ENCODE measurements at places on chromosomes 13 and 19.

GRCh38 chr13:76245211-76245610 is 609.1 kb downstream of the LMO7 start:
- no peak for DNase-seq

GRCh38 chr13:113560645-113561416 is 23.7 kb upstream of the TFDP1 start:
- DNase-seq: no peak

- DNase-seq: no peak
Observed at GRCh38 chr19:42558450-42559150, 30.3 kb upstream of the CEACAM1 start.

GRCh38 chr19:35483089-35483488 is 7.2 kb downstream of the KRTDAP start:
- DNase-seq: no peak

DNA sequence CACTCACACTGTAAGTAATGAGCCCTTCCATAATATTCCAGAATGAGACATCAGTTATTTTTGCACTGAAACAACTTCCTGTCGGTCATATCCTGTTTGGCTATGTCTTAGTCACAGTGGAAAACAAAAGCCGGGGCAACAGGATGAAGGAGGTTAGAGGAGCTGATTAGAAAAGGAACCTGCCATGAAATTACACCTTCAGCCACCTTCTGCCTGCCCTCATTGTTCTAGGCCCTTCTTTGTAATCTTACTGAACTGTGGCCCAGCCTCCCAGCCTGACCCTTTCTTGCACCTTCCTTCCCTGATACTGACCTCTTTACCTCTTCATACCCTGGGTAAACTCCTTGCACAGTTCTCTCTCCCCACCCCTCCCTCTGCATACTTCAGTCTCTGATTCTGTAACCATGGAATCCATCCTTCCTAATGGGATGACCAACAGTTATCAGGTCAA is 67.3 kb downstream of the DOCK9 start:
- no peak for DNase-seq

DNA sequence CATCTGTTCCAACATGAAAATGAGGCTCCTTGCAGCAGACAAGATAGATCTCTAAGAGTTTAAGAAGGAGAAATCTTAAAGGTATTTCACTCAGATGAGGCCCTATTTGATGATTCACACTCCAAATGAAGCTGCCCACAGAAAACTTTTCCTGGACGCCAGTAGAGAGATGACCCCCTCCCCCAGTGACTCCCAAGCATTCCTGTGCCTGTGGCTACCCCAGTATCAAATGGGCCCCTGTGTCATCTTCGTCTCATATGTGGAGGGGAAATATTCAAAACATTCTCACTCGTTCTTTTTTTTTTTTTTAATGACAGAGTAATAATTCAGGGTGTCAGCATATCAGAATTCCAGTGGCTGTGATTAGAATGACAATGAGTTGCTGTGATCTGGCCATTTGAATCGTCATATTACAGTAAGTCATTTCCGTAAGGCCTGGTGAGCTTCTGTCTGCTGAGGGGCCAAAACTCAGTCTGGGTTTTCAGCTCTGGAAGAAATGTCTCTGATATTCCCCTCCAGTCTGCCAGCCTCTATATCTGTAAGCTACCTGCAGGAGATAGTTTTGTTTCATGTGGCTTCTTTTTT is 194.7 kb downstream of the URI1 start:
- no peak for DNase-seq

DNA sequence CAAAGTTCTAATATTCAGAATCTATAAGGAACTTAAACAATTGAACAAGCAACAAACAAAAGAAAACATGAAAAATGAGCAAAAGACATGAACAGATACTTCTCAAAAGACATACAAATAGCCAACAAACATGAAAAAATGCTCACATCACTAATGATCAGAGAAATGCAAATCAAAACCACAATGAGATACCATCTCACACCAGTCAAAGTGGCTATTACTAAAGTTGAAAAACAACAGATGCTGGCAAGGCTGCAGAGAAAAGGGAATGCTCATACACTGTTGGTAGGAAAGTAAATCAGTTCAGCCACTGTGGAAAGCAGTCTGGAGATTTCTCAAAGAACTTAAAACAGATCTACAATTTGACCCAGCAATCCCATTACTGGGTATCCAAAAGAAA is 74.3 kb downstream of the CRYL1 start:
- no peak for DNase-seq

- DNase-seq: no peak
Observed at GRCh38 chr19:8973501-8974091, 36.6 kb downstream of the MUC16 start.

DNA sequence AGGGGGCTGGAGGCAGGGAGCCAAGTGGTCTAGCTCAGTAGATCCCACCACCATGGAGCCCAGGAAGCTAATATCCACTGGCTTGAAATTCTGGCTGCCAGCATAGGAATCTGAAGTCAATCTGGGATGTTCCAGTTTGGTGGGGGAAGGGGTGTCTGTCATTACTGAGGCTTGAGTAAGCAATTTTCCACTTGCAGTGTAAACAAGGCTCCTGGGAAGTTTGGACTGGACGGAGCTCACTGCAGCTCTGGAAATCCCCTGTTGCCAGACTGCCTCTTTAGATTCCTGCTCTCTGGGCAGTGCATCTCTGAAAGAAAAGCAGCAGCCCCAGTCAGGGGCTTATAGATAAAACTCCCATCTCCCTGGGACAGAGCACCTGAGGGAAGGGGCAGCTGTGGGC is 349.2 kb upstream of the KLHL1 start:
- DNase-seq: no peak

GRCh38 chr19:5738423-5738822 is 18.0 kb downstream of the CATSPERD start:
- DNase-seq: no peak

DNA sequence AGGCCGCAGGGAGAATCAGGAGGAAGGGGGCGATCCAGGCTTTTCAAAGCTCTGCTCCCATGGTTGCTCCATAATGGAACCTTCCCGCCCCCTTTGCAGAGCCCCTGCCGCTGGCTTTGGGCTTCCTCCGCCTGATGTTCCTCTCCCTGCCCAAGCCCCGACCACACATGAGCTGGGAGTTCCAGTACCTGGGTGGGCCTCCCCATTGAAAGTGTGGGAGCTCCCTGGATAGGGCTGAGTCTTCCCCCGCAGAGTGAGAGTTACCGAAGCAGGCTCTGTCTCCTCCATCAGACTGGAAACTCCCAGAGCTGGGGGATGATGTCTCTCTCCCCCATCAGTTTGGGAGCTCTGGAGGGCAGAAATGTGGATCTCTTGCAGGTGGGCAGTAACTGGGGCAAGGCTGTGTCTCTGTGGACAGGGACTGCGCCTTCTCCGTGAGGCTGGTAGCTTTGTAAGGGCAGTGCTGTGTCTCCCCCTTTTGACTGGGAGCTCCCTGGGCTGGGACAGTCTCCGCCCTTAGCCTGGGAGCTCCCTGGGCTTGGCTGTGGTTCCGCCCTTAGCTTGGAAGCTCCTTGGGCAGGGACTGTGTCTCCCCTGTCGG is 722 bp downstream of the DCAF15 start:
- DNase-seq: no peak

DNA sequence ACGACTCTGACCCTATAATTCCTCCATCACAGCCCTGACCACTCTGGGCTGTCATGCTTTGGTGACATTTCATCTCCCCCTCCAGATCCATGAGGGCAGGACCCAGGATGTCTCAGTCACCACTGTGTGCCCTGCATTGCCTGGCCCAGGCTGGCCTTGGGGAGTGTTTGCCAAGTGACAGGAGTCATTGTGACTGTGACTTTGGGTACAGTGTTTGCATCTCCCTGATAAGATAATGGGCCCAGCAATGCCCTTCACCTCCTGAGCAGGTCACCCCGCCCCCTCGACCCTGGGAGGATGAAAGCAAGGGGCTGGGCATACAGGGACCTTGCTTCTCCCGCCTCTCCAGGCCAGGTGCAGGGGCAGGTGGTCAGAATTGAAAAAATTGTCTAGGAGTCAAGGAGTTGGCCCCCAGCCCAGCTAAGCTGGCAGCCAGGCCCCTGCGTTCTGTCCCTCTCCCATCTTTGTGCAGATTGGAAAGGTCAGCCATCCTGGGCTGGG is 5.9 kb upstream of the ATP4A start:
- DNase-seq: no peak

DNA sequence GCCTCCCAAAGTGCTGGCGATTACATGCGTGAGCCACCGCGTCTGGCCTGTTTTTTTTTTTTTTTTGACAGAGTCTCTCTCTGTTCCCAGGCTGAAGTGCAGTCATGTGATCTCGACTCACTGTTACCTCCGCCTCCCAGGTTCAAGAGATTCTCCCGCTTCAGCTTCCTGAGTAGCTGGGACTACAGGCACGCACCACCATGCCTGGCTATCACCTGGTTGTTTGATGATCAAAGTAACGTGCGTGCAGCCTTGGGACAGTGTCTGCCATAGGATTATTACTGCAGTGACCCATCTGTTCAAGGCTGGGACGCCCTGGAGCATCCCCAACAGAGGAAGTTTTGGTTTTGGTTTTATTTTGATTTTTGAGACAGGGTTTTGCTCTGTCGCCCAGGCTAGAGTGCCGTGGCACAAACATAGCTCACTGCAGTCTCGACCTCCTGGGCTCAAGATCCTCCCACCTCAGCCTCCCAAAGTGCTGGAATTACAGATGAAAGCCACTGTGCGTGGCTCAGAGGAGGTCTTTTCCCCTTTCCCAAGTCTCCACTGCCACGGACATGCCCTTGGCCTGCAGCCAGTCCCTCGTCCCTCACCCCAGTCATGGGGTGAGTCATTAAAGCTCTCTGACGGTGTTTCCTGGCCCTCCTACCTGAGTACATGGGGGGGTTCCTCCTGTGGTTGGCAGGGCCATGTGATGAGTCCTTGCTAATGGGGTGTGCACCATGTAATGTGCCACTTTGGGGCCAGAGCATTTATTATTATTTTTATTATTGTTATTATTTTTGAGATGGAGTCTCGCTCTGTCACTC is 65.6 kb downstream of the IER2 start:
- no peak for DNase-seq

GRCh38 chr19:30229525-30230174 is 142.5 kb upstream of the ZNF536 start:
- no peak for DNase-seq

DNA sequence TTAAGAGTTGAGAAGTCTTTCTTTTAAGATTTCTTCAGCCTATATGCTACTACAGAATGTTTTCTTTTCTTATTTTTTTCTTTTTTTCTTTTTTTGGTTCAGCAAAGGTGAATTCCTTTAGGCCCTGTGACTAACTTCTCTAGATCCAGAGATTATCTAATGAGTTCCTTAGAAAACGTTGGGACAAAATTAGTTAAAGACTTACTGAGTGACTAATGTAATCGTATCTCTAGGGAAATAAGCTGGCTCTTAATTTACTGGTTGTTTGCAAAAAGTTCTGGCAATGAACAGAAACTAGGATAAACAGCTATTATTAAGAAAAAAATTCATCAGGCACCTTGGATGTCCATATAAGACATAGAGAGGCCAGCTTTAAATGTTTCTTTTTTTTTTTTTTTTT is 30.7 kb upstream of the CSNK1A1L start:
- no peak for DNase-seq

- no peak for DNase-seq
Observed at GRCh38 chr19:5424192-5424973, 30.8 kb upstream of the ZNRF4 start.

DNA sequence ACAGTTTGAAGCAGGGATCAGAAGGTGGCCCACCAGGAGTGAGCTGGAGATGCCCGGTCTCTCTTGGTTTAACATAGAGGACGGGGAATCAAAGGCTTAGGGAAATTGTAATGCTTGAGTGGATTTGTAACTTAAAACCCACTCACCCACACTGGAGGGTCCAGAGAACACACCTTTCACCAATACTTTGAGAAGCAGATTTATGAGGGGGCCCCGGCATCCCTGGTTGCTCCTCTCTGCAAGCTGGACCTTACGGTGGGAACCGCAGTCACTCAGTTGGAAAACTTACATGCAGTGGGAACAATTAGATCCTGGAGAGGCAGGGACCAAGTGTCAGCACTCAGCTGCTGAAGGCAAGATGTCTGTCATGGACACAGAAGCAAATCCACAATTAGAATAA is 20.5 kb downstream of the PPP5C start:
- no peak for DNase-seq

GRCh38 chr19:10228920-10229319 is 2.2 kb downstream of the S1PR2 start:
- DNase-seq: no peak

DNA sequence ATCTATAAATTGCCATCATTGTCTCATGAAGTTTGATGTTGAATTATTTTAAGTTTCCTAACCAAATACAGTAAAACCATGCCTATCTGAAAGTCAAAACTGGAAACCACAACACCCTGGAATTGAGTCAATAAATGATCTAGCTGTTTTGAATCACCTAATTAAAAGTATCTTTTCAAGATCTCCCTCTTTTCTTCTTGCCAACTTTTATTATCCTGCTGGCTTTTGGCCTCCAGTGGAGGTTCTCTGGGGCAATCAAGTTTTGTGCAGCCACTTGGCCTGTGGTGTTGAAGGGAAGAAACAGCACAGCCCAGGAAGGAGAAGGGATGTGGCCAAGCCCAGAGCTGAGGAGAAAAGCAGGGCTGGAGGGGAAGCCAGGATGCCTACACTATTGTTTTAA is 255.4 kb downstream of the COG6 start:
- no peak for DNase-seq

DNA sequence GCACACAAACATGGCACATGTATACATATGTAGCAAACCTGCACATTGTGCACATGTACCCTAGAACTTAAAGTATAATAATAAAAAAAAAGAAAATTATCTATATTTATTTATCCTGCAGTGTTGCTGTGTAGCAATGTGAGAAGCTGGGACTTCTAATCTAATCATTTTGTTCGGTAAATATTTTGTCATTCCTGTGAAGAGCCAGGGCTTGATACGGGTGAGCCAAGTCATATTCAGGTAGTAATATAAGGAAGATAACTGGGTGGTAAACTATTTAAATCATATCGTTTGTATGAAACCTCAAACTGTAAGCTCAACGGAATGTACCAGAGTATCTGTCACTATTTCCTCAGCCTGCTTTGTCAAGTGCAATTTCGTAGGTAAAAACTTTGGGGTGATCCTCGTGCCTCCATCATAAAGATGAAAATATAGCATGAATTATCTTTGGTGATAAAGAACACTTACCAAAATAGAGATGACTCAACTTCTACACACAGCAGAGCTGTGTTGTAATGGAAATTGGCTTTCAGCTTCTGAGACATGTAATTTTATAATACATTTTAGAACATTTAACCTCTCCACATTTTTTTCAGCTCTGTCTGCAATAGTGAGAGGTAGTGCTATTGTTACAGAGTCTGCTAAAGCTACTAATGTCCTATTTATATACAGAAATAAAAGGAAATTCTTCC is 92.9 kb downstream of the PCDH9 start:
- no peak for DNase-seq

DNA sequence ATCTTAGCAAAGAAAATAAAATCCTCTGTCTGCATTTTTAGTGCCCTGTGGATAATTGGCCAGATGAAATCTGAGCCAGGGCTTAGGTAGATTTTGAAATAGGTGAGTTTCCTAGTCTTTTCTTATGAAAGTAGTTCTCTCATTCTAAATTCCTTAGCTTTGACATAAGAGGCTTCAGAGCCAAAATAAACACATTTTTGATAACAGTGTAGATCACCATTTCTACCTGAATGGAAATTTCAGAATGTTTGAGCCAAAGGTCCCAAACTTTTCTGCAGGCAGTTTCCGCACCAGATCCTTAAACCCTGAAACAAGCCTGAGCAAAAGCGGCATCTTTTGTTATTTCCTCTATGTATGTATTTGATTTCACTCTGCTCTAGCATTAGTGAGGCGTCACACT is 551.2 kb downstream of the EFNB2 start:
- DNase-seq: no peak

- DNase-seq: no peak
Observed at GRCh38 chr13:49287995-49288394, 40.3 kb downstream of the CDADC1 start.

GRCh38 chr19:48784527-48784926 is 26.3 kb downstream of the BCAT2 start:
- DNase-seq: no peak

Measured in activated CD4-positive, CD25-positive, alpha-beta regulatory T cell treated with anti-CD3 and anti-CD28 coated beads, Interleukin-2, amount 50 U/mL, for 16 hours (primary cell).